Fibroblast of lung (primary cell): ENCODE measurements at places on chromosomes 11 and 22.

GRCh38 chr11:134752526-134752925 lies 340.5 kb upstream of the B3GAT1 start:
- no peak for DNase-seq

GRCh38 chr11:126282736-126283591 lies at the start of gene TIRAP:
TSS of gene TIRAP (plus strand) at chr11:126283093. CDS start at chr11:126290895, 7,802 bp downstream.
- peak; percentile 61 for DNase-seq

GRCh38 chr11:11978792-11979487 lies 29.5 kb downstream of the DKK3 start:
- peak; percentile 71 for DNase-seq

DNA sequence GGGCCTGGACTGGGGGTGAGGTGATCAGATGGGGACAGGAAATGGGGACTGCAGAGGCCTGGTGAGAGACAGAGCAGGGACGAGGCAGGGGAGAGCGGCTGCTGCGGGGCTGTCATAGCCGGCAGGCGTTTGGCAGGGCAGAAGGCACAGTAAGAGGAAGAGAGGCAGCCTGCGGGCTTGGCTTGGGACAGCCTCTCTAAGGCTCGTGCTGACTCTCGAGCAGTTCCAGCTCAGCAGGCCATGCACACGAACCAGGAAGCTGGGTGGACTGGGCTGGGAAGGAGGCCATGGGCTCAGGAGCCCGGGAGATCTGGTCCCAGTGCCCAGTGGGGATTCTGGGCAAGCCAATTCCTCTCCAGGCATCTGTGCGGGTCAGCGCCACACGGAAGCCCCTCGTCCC lies 19.6 kb upstream of the EIF3D start:
- DNase-seq: no peak

DNA sequence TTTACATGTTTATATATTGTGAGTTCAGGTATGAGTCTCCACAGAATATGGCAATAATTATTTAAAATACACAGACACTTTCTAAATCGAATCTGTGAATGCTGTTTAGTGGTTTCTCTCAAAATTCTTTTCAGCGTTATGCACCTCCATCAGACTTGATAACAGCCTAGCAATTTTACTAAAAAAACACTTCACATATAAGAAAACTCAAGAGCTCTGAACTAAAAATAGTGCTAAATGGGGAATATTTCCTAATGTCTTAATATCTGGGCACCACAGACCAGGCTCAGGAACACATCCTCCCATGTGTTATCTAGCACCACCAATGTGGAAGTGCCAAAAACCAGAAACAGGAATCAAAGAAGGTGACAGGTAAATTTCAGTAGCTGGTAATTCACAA lies 47.9 kb downstream of the ARHGAP32 start:
- DNase-seq: no peak
